ENCODE measurements at places on chromosomes 11 and 22.

- no peak for DNase-seq
Observed at GRCh38 chr22:35314161-35314942, 14.7 kb downstream of the TOM1 start.

- no peak for DNase-seq
Observed at GRCh38 chr11:33005175-33005574, 10.5 kb upstream of the DEPDC7 start.

DNA sequence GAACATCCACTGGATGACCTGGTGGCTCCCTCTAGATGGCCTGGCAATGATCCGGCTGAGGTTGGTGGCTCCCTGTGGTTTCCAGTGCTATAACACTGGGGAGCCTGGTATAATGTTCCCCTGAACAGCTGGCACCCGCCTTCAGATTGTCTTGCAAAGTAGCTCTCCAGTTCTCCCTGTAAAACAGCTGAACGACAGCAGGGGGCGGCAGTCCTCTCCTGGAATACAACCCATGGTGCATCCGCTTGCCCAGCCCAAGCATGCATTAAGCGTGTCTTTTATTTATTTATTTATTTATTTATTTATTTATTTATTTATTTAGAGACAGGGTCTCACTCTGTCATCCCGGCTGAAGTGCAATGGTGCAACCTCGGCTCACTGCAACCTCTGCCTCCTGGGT, 258.9 kb downstream of the BUD13 start:
- peak; percentile 14 for DNase-seq

- DNase-seq: no peak
Observed at GRCh38 chr22:19057999-19058491, 64.2 kb downstream of the DGCR2 start.

- DNase-seq: no peak
Observed at GRCh38 chr11:83284501-83285150, 1.5 kb downstream of the CCDC90B start.

DNA sequence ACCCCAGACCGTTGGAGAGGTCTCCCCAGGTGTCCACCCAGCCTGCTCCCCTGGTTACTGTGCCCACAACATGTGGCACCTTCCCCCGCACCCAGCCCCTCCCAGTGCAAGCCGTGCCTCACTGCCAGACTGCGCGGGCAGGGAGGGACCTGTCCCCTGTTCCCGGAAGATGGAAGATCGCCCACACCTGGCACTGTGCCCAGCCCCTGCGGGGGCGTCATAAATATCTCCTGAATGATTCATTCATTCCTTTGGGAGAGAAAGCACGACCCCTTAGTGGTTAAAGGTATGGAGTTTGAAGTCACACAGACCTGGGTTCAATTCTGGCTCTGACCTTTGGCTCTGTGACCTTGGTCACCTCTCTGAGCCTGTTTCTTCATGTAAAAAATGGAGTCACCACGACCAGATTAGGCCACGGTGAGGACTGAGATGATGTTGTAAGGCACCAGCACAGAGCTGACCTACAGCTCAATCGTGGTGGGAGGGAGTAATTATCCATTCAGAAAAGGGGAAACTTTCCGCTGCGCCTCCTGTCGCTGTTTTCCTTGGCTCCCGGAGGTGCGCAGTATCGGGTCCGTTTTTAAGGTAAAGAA, 497 bp upstream of the SYT12 start:
- peak; percentile 56 for DNase-seq

GRCh38 chr22:49255741-49256318, 571.8 kb downstream of the BRD1 start:
- no peak for DNase-seq

- DNase-seq: no peak
Observed at GRCh38 chr11:479311-479710, 27.7 kb downstream of the RNH1 start.

DNA sequence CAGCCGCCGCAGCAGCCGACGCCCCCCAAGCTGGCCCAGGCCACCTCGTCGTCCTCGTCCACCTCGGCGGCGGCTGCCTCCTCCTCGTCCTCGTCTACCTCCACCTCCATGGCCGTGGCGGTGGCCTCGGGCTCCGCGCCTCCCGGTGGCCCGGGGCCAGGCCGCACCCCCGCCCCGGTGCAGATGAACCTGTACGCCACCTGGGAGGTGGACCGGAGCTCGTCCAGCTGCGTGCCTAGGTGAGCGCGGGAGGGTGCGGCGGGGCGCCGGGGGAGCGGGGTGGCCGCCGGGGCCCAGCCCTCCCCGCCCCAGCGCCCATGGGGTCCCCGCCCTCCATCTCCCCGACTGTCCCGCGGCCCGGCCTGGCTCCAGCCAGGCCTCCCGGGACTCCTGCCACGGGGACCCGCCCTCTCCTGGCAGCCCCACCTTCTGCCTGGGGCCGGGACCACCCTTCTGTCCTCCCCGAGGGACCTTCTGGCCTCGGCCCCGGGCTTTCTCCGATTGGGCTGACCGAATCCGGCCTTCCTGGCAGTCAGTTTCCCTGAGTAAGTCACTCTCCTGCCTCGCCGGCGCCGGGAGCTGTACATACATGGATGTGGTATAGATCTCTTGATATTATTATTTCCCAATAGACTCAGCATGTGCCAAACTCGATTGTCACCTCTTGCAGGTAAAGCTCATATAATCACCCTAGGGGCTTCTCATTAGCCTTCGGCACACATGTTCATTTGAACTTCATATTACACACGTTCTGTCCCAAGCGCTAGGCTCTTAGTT, 720 bp downstream of the PACS1 start:
- no peak for DNase-seq

DNA sequence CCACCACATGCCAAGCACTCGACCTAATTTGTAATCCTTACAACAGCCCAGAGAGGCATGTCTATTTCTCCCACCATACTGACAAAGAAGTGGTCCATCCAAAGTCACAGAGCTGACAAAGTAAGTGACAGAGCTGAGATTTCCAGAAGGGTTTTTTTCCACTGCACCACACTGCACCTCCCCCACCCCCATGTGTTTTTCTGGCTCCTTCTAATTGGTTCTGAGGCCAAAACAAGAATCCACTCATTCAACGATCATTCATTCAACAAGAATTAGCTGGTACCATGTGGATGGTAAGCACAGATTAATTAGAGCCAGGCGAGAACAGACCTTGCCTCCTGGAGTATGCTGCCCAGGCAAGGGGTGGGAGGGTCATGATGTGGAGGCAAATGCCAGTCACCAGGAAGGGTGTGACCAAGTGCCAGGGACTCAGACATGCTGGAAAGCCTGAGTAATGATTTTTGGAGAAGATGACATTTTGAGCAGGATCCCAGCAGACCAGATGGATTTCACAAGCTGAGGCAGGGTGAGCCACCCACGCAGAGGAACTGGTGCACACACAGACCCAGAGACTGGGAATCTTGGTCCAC, 14.9 kb upstream of the PRG2 start:
- DNase-seq: no peak

- DNase-seq: peak; percentile 82
Observed at GRCh38 chr11:86952221-86952875, 2.8 kb downstream of the FZD4 start.

DNA sequence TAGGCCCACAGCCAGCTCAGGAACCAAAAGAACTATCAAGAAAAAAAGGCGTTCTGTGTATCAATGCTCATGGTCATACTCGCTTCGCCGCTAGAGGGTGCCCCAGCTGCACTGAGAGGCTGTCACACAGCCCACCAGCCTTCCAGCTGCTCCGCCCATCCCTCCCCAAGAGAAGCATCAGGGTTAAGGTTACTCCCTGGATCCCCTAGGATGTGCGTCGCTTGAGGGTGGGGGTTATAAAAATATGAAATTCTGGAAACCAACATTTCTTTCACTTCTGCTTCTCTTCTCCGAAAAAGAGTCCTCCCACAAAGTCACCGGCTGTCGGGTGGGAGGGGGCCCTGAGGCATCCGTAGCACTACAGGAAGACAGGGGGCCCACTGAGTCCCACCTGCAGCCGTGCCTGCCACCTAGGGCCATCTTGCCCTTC, 1.7 kb downstream of the CBX6 start:
- DNase-seq: peak; percentile 64

- DNase-seq: no peak
Observed at GRCh38 chr22:17890245-17890671, 116.0 kb upstream of the BID start.

- DNase-seq: no peak
Observed at GRCh38 chr11:84853841-84854497, 773.2 kb downstream of the DLG2 start.

DNA sequence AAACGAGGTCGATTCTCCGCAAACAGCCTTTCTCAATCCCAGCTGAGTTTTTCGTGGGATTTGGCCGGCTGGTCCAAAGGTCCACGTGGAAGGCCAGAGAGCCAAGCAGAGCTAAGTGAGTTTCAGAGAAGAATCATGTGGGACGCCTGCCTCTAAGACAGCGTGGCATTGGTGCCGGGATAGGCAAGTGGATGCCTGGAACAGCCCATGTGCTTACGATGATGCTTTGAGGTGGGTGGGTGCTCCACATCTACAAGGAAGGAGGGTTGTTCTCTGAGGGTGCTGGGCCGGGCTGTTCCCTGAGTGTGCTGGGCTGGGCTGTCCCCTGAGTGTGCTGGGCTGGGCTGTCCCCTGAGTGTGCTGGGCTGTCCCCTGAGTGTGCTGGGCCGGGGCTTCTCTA, 41.4 kb downstream of the MUC2 start:
- no peak for DNase-seq

Data from amniotic epithelial cell (primary cell).